ENCODE measurements at places on chromosomes 1 and 21. TPM values are rescaled to one million over a fixed set of nuclear protein-coding genes. Genes with fewer than 3 reads are reported as not detected.

Gene TMEM82
- total RNA-seq: not detected

Gene SELE
- 3.3 TPM for total RNA-seq

Gene ATP5PF
- total RNA-seq: 245 TPM

Gene FAM163A
- 7.0 TPM for total RNA-seq

- H3K36me3 ChIP-seq: no peaks in the 10 kb centered on the region
- H3K27me3 ChIP-seq: no peaks in the 10 kb centered on the region
- H3K4me1 ChIP-seq: no peaks in the 10 kb centered on the region
- H3K4me3 ChIP-seq: no peak overlapping the region
Observed at GRCh38 chr1:119794876-119795240, 16.4 kb downstream of the REG4 start.

- H3K27ac ChIP-seq: no peak overlapping the region
- H3K4me1 ChIP-seq: no peaks in the 10 kb centered on the region
- no peak overlapping the region for H3K4me3 ChIP-seq
- no peaks in the 10 kb centered on the region for H3K27me3 ChIP-seq
- DNase-seq: no peak
Observed at GRCh38 chr1:88773540-88774150, 89.6 kb downstream of the PKN2 start.

DNA sequence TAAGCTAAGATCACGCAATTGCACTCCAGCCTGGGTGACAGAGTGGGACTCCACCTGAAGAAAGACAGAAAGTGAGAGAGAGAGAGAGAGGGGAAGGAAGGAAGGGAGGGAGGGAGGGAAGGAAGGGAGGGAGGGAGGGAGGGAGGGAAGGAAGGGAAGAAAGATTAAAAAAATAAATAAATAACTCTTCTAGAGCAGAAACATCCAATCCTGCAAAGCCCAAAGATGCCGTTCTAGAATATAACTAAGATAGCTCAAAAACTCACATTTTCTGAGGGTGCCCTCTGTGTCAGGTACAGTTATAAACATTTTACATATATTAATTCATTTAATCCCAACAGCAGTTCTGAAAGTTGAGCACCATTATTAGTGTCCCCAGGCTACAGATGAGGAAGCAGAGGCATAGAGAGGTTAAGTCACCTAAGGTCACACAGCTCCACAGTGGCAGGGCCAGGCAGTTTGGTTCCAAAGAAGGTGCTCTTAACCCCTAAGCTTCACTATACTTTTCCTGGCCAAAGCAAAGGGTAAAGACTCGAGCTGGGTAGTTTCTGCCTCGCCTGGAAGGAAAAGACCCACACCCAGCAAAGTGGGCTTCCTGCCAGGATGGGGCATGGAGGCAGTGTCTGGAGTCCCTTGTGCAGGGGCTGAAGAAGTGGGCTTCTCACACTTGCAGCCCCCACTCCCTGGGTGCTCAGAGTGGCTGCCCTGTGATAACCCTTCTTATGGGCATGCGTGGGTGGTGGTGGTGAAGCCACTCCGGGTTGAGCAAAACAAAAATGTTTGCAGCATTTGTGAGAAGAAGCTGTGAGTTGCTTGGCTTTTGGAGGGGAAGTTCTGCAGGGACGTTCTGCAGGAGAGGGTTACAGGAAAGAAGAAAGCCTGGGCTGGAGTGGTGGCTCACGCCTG lies 7.9 kb upstream of the PIK3CD start:
- H3K36me3 ChIP-seq: no peaks in the 10 kb centered on the region
- no peak overlapping the region for H3K27ac ChIP-seq
- H3K4me1 ChIP-seq: no peaks in the 10 kb centered on the region
- no peak for DNase-seq

GRCh38 chr1:243325305-243325890 lies 69.6 kb downstream of the SDCCAG8 start:
- H3K4me1 ChIP-seq: no peaks in the 10 kb centered on the region
- no peaks in the 10 kb centered on the region for H3K36me3 ChIP-seq
- no peaks in the 10 kb centered on the region for H3K27me3 ChIP-seq
- no peak overlapping the region for H3K27ac ChIP-seq
- DNase-seq: no peak
- no peak overlapping the region for H3K4me3 ChIP-seq

DNA sequence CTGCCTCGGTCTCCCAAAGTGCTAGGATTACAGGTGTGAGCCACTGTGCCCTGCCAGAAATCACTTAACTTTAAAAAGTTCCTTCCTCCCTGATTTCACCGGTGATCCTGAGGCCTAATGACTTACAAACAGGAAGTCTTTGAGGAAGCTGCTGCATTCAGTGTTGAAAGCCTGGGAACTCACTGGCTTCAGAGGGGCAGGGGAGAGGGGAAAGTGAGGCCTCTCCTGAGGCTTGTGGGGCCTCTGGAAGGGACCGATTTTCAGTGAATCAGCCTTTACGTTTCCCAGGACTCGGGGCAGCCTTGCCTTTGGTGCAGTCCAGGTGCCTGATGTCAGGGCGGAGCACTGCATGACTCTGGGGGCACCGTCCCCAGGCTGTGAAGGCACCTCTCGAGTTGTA lies 30.1 kb upstream of the ARHGEF10L start:
- no peak overlapping the region for H3K27ac ChIP-seq
- H3K27me3 ChIP-seq: no peaks in the 10 kb centered on the region
- H3K36me3 ChIP-seq: no peaks in the 10 kb centered on the region
- no peak for DNase-seq
- H3K4me1 ChIP-seq: no peaks in the 10 kb centered on the region

GRCh38 chr1:215911406-215911968 lies 344.4 kb downstream of the KCTD3 start:
- H3K4me1 ChIP-seq: no peaks in the 10 kb centered on the region
- H3K27me3 ChIP-seq: no peaks in the 10 kb centered on the region
- no peak overlapping the region for H3K27ac ChIP-seq
- no peak for DNase-seq
- H3K36me3 ChIP-seq: no peaks in the 10 kb centered on the region

GRCh38 chr1:117759535-117759934 lies 153.7 kb downstream of the TENT5C start:
- H3K36me3 ChIP-seq: no peaks in the 10 kb centered on the region
- H3K4me1 ChIP-seq: no peaks in the 10 kb centered on the region
- H3K27ac ChIP-seq: no peak overlapping the region
- DNase-seq: no peak
- no peaks in the 10 kb centered on the region for H3K27me3 ChIP-seq
- H3K4me3 ChIP-seq: no peak overlapping the region

DNA sequence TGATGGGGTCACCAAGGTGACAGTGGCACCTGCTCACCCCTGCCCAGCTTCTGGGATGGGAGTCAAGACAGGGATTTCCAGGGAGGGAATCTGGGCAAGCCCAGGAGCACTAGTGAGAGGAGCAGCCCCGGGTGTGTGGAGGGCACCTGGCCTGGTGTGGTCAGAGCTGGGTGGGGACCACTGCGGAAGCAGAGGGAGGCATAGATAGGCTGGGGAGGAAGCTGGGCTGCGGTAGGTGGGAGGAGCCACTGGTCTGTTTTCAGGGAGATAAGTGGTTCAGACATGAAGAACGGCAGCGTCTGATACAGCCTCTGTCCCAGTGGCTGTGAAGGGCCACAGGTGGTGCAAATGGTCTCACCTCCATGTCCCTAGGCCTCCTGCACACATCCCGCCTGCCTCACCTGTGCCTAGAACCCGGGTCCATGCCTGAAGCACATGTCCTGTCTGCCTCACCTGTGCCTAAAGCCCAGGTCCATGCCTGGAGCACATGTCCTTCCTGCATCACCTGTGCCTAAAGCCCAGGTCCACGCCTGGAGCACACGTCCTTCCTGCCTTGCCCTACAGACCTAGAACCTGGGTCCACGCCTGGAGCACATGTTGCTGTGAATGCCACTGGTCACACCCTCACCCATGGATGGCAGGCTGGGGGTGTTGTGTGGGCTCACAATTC lies 325.9 kb upstream of the AJAP1 start:
- H3K4me3 ChIP-seq: no peak overlapping the region
- H3K27me3 ChIP-seq: no peaks in the 10 kb centered on the region
- no peaks in the 10 kb centered on the region for H3K36me3 ChIP-seq
- DNase-seq: no peak

GRCh38 chr1:228099331-228099732 lies 3.8 kb downstream of the C1orf35 start:
- no peaks in the 10 kb centered on the region for H3K36me3 ChIP-seq
- H3K27ac ChIP-seq: peak overlapping the region; percentile 4
- H3K27me3 ChIP-seq: no peaks in the 10 kb centered on the region
- no peak overlapping the region for H3K4me3 ChIP-seq
- peak; percentile 52 for DNase-seq
- peaks cover 34% of the 10 kb centered on the region for H3K4me1 ChIP-seq

DNA sequence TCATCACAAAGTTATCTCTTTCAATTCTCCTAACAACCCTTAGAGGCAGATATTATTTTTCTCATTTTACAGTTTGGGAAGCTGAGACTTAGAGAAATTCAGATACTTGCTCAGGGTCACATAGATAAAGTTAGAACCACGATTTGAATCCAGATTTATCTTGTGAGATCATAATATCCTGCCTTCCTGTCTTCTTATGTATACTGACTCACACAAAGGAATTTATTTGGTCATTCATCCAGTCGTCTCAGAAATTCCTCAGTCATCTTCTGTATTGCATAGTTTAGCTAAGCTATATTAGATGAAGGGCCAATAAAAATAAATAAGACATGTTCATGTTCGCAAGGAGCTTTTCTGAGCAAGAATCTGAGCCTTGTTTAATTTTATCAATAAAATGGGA lies 35.8 kb upstream of the RUNX1 start:
- no peak overlapping the region for H3K27ac ChIP-seq
- DNase-seq: no peak
- no peaks in the 10 kb centered on the region for H3K4me1 ChIP-seq
- peaks cover 5% of the 10 kb centered on the region for H3K27me3 ChIP-seq

DNA sequence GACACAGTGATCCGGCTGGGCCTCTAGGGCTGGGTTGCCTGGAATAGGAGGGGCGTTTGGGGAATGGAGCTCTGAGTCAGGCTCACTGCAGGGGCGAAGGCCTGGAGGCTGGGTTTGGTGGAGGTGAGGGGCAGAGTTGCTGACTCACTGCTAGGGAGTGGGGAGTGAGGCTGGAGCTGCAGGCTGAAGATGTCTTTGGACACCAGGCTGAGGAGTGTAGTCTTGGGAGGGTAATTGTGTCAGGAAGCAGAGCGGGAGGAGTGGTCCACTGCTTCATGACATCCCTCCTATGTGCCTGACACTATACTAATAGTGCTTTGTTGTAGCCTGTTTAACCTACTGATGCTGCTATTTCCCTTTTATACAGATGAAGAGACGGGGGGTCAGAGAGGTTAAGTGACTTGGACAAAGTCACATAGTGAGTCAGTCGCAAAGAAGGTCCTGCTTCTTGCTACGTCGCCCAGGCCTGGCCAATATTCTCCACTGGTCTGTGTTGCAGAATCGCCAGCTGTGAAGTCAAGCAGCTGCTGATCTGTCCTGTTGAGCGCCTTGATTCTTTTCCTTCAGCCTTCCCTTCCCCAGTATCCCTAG lies 13.6 kb downstream of the ACTL8 start:
- no peak for DNase-seq
- H3K36me3 ChIP-seq: no peaks in the 10 kb centered on the region
- H3K27ac ChIP-seq: no peak overlapping the region
- H3K4me1 ChIP-seq: no peaks in the 10 kb centered on the region

DNA sequence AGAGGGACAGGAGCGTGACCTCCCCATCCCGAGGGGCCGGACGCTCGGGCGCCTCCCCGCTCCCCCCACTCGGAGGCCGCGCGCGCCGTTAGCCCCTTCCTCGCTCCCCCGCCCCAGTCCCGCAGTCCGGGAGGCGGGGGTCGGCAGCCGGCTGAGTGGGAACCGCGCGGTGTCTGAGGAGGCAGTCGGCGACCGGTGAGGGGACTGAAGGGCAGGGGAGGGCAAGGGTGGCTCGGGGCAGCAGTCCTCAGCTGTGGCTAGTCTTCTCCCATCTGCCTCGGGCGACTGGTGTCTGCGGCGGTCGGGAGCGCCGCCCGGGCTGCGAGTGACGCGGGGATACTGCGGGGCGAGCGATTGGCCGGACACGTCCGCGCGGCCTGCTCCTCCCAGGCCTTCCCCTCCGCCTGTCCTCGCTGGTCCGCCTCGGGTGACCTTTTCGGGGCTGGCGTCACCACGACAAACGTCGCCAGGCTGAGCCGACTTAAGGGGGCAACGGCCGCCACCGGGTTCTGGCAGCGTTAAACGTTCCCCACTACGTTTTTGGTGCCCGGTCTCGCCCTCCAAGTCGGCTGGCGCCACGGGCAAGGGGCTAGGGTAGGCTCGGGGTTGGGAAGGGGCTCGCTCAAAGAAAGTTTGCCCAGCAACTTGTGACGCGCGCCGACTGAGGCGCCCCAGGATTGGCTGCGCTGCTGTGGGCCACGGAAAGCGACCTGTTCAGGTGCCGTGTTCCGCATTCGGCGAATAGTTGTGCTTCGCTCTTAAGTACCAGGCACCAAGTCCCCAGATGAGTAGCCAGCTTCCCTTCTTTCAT lies 538 bp downstream of the ZNF672 start:
- peak; percentile 95 for DNase-seq
- H3K36me3 ChIP-seq: no peaks in the 10 kb centered on the region
- no peaks in the 10 kb centered on the region for H3K4me1 ChIP-seq
- no peaks in the 10 kb centered on the region for H3K27me3 ChIP-seq
- H3K27ac ChIP-seq: peak overlapping the region; percentile 100

DNA sequence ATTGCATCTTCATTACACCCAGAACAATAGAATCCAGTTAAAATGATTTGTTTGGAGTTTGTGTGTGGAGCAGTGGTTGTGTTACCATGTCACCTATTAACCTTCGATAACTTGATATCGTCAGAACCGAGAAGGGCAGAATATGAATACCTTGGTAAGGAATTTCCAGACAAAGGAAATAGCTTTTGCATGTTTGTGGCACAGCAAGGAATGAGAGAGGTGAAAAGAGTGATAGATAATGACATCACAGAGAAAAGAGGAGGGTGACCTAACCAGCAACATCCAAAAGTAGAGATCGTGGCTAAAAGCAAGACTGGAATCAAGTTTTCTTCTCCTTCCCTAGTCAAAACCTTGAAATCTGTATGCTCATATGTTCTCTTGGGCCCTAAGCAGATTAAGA lies 244.6 kb upstream of the NEGR1 start:
- no peaks in the 10 kb centered on the region for H3K4me1 ChIP-seq
- no peak overlapping the region for H3K4me3 ChIP-seq
- no peak for DNase-seq
- H3K27me3 ChIP-seq: no peaks in the 10 kb centered on the region

GRCh38 chr1:57040811-57041210 lies 75.0 kb upstream of the C8B start:
- H3K4me1 ChIP-seq: no peaks in the 10 kb centered on the region
- no peaks in the 10 kb centered on the region for H3K36me3 ChIP-seq
- H3K27ac ChIP-seq: no peak overlapping the region
- H3K4me3 ChIP-seq: no peak overlapping the region
- no peaks in the 10 kb centered on the region for H3K27me3 ChIP-seq

GRCh38 chr1:54836594-54836993 lies 35.5 kb upstream of the TTC22 start:
- H3K36me3 ChIP-seq: no peaks in the 10 kb centered on the region
- H3K4me3 ChIP-seq: no peak overlapping the region
- H3K27ac ChIP-seq: no peak overlapping the region
- no peaks in the 10 kb centered on the region for H3K27me3 ChIP-seq
- H3K4me1 ChIP-seq: no peaks in the 10 kb centered on the region

- no peaks in the 10 kb centered on the region for H3K27me3 ChIP-seq
- no peaks in the 10 kb centered on the region for H3K4me1 ChIP-seq
- H3K27ac ChIP-seq: no peak overlapping the region
- DNase-seq: no peak
- no peak overlapping the region for H3K4me3 ChIP-seq
- H3K36me3 ChIP-seq: no peaks in the 10 kb centered on the region
Observed at GRCh38 chr1:72117621-72118020, 164.7 kb downstream of the NEGR1 start.
